T-helper 1 cell (primary cell): ENCODE measurements at places on chromosomes 5 and 9.
A peak's percentile ranks its signal among the peaks of the same experiment; 100 is the strongest.

DNA sequence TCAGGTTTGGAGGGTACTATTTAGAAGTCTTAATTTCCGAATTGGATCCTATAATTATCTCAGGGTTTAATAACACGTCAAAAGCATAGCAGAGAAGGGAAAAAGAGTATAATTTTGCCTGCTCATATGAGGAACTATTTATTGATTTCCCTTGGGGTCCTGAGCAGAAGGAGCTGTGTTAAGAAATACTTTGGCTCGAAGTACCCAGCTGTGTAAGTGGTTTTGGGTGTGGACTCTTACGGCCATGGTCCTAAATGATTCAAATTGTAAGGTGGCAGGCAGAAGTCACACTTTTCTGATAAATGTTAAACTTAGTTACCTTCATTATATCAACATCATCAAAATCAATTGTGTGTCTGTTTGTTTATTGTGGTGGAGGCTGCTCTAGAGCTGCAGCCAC, 190.4 kb downstream of the MTRR start:
- no peak for DNase-seq

DNA sequence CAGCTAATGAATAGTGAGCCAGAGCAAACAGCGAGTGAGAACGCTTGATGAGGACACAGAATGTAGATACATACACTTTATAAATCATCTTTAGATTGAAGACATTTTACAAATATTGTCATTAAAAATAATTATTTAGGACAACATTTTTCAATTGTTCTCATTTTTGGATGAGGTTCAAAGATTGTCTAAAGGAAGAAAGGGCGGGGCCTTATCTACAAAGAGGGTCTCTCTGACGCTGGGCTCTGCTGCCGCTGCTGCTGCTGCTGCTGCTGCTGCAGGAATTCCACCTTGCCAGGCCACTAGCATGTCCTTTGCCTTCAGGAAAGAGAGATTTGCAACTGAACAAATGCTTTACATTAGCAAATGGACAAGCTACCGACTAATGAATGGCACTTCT, 220.7 kb upstream of the TMEM161B start:
- no peak for DNase-seq

GRCh38 chr9:87667164-87667738, 58.7 kb upstream of the CTSL start:
- DNase-seq, result no peak

- no peak for DNase-seq
Observed at GRCh38 chr9:79945495-79945894, 373.7 kb downstream of the TLE4 start.

GRCh38 chr9:115522912-115523311, 405.0 kb upstream of the TNC start:
- no peak for DNase-seq

DNA sequence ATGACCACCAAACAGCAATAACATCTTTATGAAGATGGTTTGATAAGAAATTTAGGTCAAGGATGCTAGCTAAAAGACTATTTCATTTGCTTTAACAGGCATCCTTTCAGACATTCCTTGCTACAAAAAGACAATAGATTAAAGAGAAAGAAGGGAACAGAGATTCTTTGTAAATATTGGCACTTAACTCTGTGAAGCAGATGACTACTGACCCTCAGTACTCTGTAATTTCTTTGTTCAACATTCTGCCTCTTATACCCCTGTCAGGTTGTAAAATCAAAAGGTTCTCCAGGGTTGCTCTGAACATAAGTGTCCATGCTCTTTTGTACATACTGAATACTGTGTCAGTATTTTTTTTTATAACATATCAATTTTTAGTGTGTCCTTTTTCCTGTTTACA, 610.6 kb upstream of the GRAMD2B start:
- no peak for DNase-seq

- DNase-seq, result no peak
Observed at GRCh38 chr9:105232207-105232606, 12.2 kb upstream of the SLC44A1 start.

- DNase-seq, result no peak
Observed at GRCh38 chr9:124724415-124725067, 46.6 kb downstream of the NR6A1 start.

DNA sequence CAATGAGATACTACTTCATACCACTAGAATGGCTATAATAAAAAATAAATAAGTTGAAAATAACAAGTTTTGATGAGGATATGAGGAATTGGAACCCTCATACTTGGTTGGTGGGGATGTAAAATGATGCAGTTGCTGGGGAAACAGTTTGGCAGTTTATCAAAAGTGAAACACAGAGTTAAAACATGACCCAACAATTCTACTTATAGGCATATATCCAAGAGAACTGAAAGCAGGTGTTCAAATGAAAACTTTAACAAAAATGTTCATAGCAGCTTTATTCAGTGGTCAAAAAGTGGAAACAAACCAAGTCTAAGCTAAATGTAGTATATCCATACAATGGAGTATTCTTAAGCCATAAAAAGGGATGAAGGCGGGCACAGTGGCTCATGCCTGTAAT, 13.1 kb upstream of the LHFPL2 start:
- DNase-seq, result no peak

GRCh38 chr9:75912951-75913350, 22.5 kb downstream of the PCSK5 start:
- no peak for DNase-seq

DNA sequence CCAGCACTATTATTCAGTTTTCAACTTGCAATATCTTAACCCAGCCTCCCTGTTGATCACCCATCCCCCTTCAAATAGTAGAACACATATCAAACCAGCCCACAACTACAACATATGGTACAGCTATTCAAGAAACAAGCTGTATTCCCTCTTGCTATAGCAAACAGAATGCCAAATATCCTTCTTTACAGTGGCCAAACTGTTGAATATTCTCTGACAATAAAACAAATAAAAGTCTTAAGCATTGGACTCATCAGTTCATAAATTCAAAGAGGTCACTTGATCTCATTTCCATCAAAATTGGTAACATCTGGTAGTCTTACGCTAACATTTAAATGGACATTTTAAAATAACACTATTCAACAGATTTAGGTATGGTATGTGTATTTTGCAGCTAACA, 350.8 kb downstream of the EFNA5 start:
- DNase-seq, result no peak

GRCh38 chr9:118529210-118529609, 825.0 kb downstream of the TLR4 start:
- no peak for DNase-seq

- DNase-seq, result no peak
Observed at GRCh38 chr9:3435732-3436131, 90.1 kb downstream of the RFX3 start.

- no peak for DNase-seq
Observed at GRCh38 chr5:60495644-60496520, 204.1 kb downstream of the DEPDC1B start.

DNA sequence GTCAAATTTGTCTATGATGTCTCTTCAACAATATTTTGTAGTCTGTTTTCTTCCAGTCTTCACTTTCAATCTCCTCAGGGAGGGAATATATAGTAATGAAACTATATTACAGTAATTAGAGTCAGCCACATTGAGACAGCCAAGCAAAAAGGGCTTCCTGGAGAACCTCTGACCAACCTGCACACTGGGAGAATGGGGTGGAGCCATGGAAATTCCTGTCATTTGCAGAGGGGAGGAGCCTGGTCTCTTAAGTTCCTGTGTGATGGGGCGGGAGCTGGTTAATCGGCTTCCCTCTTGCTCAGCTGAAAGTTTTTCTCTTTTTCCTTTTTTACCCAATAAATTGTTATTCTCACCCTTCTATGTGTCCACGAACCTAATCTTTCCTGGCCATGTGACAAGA, 1220.0 kb downstream of the PTPRD start:
- no peak for DNase-seq

GRCh38 chr5:1336106-1336561, 8.8 kb downstream of the CLPTM1L start:
- DNase-seq, result no peak

DNA sequence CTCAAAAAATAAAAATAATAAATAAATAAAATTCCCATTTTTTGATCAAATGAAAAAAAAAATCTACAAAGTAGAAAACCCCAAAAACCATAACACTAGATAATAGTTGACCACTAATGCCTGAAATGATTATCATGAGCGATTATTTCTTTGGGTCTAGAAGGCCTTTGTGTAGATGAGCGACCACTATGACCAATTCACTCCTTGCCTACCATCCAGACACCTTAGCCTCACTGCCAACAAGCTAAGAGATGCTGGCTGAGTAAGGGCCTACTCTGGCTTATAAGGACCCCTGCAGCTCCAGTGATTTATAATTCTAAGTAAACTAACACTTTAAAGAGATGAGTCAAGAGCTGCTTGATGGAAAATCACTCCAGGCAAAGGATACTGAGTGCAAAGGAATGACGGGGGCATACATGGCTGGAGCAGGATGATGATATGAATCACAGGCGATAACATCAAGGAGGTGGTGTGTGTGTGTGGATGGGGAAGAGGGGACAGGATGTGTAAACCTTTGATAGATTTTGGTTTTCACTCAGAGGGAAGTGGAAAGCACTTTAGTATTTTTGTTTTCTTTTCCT, 4.8 kb upstream of the F2RL1 start:
- DNase-seq, result no peak

GRCh38 chr5:176671890-176672747, 24.8 kb downstream of the TSPAN17 start:
- no peak for DNase-seq

DNA sequence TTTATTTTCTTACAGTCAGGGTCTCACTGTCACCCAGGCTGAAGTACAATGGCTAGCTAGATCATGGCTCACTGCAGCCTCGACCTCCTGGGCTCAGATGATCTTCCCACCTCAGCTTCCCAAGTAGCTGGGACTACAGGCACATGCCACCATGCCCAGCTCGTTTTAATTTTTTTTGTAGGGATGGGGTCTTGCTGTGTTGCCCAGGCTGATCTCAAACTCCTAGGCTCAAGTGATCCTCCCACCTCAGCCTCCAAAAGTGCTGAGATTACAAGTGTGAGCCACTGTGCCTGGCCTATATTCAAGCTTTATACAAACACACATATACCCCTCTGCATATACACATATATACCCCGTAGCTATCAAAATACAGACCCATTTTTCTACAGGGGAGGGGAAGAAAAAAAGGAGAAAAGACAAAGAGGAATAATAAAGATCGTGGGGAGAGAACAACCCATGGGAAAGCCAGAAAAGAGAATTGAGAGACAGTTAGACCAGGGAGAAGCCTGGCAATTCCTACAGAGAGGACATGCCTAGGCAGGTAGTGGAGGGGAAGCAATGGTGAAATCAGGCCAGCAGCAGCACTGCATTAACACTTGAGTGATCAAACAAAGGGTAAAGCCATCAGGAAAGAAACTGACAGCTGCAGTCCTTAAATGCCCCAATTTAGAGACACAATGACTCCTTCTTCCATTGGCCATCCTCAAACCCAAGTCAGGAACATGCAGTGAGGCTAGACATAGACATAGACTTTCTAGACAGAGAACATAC, 102.7 kb downstream of the EFNA5 start:
- DNase-seq, result no peak

DNA sequence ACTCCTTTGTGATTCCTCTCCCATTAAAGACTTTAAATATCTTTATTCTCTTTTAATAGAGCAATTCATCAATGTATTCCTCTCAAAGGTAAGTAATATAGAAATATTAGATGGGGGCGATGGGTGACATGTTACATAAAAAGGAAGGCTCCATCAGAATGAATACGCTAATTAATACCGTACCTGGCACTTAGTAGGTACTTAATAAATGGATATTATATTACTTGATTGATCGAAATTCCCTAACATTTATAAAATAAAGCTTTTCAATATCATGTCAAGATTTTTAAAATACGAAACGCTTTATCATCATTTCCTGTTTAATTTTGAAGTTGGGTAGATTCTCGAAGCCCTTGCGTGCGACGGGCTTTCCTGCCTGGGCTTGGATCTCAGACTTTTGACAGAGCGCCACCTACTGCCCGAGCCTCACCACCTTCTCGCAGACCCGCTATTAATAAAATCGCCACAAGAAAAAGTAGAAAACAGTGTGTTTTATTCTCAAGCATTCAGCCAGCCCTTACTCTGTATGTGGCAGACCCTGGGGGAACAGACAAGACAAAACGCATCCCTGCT, 99.4 kb downstream of the C5orf15 start:
- DNase-seq, result peak; percentile 42

GRCh38 chr5:39394946-39395345, 29.8 kb downstream of the DAB2 start:
- no peak for DNase-seq

DNA sequence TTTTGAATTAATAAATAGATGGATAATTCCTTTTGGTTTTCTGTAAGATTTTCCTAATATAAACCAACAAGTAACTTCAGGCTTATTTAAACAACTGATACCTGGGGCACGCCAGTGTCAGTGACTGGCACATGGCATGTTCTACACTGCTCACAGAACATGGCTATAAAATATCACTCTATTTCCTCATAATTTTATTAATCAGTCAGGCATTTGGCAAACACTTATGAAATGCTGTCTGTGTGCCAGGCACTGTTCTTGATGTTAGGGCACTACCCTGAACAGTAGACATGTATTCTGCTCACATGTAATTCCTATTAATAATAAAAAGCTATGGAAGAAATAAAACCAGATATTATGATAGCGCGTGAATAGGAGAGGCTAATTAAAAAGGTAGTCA, 661.0 kb downstream of the DTWD2 start:
- no peak for DNase-seq

DNA sequence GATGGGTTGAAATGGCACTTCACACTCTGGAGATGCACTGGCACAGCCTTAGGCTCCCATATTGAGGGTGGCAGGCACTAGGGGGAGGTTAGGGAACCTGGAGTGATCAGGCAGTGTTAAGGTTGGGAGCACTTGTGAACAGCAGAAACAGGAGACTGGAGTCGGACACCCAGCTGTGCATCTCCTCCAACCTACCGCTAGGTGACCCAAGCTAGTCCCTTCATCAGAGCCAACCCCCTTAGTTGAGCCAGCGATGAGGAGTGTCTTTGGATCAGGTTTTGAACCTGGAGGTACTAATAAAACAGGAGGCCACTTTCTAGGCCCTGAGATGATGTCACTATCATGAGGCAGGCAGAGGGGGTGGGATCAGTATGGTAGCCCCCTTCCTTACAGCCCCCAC, 1.7 kb downstream of the ACTL7B start:
- no peak for DNase-seq

DNA sequence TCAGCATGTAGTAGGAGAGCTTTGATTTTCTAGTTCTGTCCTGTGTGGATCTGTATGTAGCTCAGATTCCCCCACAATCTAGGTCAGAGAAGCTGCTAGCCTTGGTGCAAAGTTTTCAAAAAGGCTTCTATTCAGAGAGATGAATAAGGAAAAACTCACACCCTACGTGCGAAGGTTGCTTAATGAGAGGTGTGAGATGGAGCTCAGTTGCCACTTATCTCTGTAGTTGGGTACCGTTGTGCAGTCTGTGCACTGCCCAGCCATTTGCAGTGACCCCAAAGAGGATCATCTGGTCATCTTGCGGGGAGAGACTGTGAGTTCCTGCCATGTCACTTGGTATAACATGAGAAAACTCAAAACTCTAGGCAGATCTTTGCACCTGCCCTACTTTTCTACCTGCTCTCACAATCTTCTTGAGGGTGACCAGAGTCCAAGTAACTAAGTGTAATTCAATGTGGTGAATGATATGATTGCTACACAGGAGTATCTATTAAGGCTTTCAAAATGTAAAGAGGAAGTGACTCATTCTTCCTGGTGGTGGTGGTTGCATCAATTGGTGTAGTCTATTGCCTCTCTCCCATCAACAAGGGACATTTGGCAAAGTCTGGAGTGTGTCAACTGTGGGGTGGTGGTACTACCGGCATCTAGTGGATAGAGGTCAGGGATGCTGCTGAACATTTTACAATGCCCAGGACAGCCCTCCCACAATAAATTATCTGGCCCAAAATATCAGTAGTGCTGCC, 65.2 kb downstream of the TMC1 start:
- no peak for DNase-seq

GRCh38 chr5:132310141-132310834, 16.1 kb downstream of the SLC22A4 start:
- DNase-seq, result no peak
